ENCODE measurements at places on chromosomes 1 and 21.

- DNase-seq = no peak
These were observed 504.9 kb downstream of the OMA1 start for GRCh38 chr1:58041621-58042020.

GRCh38 chr1:12715896-12716437 is at the start of gene AADACL3:
AADACL3 (plus strand) TSS chr1:12716110; CDS start chr1:12716177, 67 bp downstream.
- DNase-seq = no peak

- no peak for DNase-seq
These were observed 148.3 kb downstream of the PEX14 start for GRCh38 chr1:10622910-10623685.

DNA sequence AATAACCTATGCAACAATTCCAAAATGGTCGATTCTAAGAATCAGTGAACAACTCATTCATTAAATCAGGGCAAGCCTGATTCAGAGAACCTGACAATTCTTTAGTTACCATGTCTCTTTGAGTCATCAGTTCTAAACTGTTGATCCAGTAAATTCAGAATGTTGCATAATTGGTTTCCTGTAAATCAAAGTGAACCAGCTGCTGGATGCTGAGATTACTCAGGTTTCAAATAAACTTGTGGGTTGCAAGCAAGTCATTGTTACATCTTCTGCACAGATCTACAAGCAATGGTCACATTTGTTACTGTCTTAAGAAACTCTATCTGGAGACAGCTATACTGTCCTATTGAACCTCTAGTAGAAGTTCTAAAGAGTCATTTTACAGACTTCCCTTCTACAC is 16.5 kb downstream of the PLA2G2D start:
- peak; percentile 41 for DNase-seq

GRCh38 chr1:66294707-66295370 is 239.1 kb upstream of the SGIP1 start:
- DNase-seq = no peak

DNA sequence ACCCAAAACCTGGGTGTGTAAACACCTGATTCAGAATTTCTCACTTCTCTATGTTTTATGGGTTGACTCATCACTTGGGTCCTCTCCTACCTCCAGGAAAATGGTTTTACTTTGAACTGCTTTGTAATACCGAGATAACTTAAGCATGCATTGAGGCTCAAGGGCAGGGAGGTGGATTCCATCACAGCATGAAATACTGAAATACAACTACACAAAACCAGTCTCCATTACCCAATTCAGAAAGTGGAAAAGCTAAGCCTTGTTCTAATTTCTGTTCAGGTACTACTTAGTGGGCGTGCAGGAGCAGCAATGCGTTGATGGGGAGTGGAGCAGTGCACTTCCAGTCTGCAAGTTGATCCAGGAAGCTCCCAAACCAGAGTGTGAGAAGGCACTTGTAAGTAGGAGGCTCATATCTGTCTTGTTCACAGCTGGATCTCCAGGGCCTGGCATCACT is 6.1 kb upstream of the C4BPA start:
- DNase-seq = no peak

- DNase-seq = no peak
These were observed 338.1 kb downstream of the TGFB2 start for GRCh38 chr1:218683242-218683641.

GRCh38 chr1:172845371-172845770 is 186.5 kb downstream of the FASLG start:
- no peak for DNase-seq

- no peak for DNase-seq
These were observed 1022.0 kb downstream of the NCAM2 start for GRCh38 chr21:22020221-22020620.

DNA sequence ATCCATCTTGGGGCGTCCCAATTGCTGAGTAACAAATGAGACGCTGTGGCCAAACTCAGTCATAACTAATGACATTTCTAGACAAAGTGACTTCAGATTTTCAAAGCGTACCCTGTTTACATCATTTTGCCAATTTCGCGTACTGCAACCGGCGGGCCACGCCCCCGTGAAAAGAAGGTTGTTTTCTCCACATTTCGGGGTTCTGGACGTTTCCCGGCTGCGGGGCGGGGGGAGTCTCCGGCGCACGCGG is 282 bp upstream of the SOD1 start:
- no peak for DNase-seq

- no peak for DNase-seq
These were observed 180.5 kb downstream of the TGFB2 start for GRCh38 chr1:218525451-218526197.

GRCh38 chr1:40932006-40932405 is 47.5 kb upstream of the CTPS1 start:
- DNase-seq = no peak
